Gastroesophageal sphincter (tissue), 4 donors: ENCODE measurements at places on chromosomes 5 and 9. TPM values are rescaled to one million over a fixed set of nuclear protein-coding genes. Genes with fewer than 3 reads are reported as not detected.

Gene CFAP77
- total RNA-seq, result not detected

Gene CCDC192
- 0.94 TPM for total RNA-seq

Gene UAP1L1
- 6.1 TPM for total RNA-seq

Gene SPATA31A3
- not detected for total RNA-seq

Gene SH2D3C
- 8.2 TPM for total RNA-seq

Gene NEUROG1
- total RNA-seq, result not detected

Gene SPATA31A1
- not detected for total RNA-seq

Gene PCDHB2
- total RNA-seq, result 2.0 TPM

Gene SYK
- total RNA-seq, result 14.8 TPM

Gene DMGDH
- total RNA-seq, result 4.8 TPM

Gene LCN15
- total RNA-seq, result not detected

Gene SLC27A6
- total RNA-seq, result 0.67 TPM

Gene SHB
- total RNA-seq, result 9.7 TPM

Gene HAPLN1
- total RNA-seq, result 1.8 TPM

DNA sequence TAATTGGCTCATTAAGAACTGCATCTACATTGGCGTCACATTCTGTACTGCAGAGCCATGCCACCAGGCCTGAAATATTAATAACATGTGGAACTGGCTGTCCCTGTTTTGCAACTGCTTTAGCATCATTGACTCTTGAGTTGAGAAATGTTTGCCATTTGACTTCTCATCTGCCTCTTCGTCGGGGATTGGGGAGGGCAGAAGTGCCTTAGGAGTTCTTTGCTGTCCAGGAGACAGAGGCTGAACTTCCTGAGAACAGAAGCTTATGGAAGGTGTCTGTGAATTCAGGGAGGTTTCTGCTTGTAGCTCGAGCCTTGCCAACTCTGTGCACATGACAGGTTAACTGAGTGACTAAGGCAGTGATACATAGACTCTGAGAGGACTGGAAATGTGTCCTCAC is 265.0 kb downstream of the KIF4B start:
- ATAC-seq, result no peak

GRCh38 chr5:172102913-172103626 is 85.0 kb downstream of the STK10 start:
- peak; percentile 80 for ATAC-seq

DNA sequence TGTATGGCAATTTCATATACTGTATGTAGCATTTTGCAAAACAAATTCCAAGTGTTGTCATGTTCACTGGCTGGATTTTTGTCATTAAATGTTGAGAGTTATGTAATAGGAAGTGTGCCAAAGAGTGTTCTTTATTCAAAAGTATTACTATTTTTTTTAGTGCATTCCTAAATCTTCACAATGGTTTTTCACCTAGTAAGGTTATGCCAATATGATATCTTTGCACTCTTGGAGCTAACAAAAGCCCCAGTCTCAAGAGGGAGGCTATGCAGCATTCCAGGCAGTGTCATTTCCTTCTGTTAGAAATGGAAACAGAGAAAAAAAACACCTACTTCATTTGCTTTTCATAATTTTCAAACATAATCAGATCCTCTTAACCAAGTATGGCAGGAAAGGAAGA is 5.1 kb upstream of the SSBP2 start:
- ATAC-seq, result no peak

DNA sequence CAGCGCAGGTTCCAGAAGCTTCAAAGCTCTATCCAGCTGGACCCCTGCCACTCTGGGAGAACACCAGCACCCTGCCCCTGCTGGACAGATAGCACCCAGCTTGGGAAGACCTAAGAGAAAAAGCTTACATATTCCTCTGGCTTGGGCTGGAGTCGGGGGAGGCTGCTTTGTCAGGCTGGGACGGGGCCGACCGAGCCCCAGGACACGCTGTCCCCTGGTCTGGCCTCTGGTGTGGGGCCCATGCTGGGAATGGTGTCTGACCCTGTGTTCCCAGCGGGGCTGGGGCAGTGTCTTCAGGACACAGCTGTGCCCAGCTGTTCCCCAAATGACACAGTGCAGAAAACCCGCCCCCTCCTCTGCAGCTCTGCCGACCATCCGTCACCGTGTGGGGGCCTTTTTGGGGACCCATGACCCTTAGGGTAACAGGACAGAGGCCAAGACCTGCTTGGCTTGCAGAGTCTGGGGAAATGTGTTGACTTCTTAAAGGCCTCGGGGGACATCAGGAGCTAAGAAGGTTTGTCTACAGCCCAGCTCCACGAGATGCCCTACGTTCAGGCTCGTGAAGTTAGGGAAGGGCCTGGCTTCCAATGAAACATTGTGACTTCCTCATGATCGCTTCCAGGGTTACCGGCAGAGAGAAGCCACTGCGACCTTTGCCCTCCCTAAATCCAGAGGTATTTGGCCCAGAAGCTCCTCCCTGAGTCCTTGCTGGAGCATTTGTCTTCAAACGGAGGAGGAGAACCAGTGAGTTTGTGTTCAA is 20.4 kb upstream of the SLC2A6 start:
- peak; percentile 52 for ATAC-seq

DNA sequence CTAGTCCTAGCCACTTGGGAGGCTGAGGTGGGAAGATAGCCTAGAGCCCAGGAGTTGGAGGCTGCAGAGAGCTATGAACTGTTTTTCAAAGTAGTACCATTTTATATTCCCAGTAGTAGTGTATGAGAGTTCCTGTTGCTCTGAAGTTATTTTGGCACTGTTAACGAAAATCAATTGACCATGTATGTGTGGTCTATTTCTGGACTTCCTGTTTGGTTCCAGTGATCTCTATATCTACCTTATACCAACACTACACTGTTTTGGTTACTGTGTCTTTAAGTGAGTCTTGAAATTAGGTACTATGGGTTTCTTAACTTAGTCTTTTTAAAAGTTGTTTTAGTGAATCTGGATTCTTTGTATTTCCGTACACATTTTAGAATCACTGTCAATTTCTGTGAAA is 13.6 kb downstream of the SLF1 start:
- ATAC-seq, result no peak

DNA sequence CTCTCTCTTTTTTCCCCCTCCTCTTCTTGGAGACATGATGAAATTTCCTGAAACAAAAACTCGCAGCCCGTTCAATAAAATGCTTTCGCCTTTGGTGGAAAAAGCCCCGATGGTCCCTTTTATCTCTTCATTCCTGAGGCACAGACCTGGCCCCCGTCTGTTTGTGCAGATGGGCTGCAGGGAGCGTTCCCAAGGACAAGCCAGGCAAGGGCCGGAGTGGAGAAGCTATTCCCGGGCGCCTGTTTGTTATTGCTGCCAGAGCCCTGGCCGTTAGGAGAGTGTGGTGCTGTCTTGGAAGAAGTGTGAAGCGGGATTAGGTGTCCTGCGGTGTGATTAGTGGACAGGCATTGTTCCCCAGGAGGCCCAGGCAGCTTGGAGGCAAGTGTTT is 71.9 kb downstream of the SMIM23 start:
- no peak for ATAC-seq

DNA sequence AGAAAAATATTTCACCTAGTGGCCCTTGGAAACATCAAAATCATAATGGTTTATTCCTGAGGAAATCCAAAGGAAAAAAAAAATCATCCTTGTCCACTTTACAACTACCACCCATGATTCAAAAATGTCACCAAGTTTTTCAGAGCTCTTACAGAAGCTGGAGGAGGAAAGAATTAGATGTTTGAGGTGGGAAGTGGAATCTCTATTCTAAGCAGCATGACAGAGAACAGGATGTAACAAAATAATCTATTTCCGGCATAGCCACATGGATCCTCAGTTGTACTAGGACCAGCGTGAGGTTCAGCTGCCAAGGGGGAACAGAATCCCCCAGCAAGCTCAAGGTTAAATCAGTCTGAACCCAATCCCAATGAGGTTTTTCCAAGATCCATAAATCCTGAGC is 40.2 kb downstream of the FBXW11 start:
- ATAC-seq, result no peak

DNA sequence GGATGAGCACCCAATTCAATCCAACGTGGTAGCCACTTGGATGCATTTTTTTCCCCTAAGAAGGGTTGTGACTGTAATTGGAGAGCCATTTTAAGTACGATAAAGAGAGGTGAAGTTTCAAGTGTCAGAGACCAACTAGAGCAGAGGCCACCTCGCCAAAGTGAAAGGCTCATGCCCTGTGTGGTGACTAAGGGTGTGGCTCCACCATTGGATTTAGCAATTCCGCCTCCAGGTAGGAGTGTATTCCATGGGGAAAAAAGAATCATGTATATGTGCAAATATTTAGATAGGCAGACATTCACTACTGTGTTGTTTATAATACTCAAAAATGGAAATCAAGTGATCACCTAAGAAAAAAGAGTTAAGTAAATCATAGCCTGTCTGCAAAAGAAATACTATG is 53.1 kb upstream of the S1PR3 start:
- ATAC-seq, result no peak

DNA sequence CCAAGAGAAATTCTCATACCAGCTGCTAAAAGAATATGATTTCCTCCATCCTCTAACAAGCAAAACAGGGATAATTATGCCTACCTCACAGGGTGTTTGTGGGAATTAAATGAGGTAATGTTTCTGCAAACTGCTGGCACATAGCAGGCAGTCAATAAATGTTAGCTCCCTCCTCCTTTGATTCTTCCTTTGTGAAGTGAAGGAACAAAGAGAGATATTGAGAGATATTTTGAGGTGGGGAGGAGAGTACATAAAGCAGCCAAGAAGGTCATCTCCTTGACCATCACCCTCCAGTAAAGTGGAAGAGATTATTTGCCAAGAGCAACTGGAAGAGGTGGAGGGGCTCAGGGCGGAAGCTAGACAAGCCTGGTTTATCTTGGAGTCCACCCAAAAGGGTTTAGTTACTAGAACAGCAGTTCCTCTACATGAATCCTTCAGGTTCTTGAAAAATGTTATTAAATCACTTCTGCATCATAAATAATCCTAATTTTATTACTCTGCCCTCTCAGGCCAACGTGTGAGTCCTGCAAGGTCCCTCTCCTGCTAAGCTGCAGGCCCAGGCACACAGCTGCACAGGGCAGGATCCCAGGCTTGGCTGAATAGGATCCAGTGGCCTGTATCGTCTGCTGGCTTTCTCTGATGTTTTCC is 35.0 kb upstream of the TLE1 start:
- ATAC-seq, result no peak

GRCh38 chr5:168455201-168455600 is 31.1 kb upstream of the RARS1 start:
- no peak for ATAC-seq

DNA sequence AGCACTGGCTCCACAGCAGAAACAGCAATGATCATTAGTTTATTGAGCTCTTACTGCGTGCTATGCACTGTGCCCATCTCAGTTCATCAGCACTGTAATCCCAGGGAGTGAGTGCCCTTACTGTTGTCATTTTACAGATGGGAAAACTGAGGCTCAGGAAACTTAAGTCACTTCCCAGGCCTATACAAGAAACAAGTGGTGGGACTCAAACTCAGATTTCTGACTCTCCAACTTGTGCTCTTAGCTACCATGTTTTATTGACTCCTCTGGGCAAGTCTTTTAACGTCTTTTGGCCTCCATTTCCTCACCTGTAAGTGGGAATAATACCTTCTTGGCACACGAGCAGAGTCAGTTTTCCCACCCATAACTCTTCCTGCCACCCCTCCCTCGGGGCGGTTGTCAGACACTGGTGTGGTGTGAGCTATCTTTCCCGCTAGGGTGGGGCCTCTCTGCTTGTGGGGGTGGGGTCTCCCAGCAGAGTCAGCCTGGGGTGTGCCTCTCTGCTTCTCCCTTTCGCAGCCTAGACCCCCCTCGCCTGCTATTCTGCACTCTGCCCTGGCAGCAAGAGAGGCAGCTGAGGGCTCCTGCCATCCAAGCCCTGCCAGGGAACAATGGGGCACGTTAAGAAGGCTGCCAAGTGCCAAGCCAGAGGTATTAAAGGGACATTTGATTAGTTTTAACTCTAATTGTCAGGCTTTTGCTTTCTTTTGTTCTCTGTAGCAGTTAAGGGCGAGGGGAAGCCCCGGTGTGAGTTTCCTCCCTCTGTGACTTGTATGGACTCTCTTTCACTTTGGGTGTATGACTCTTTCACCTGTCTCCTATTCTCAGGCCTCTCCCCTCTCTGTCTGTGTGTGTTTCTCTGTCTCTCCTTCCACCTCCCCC is 12.1 kb downstream of the GALNT10 start:
- ATAC-seq, result no peak

DNA sequence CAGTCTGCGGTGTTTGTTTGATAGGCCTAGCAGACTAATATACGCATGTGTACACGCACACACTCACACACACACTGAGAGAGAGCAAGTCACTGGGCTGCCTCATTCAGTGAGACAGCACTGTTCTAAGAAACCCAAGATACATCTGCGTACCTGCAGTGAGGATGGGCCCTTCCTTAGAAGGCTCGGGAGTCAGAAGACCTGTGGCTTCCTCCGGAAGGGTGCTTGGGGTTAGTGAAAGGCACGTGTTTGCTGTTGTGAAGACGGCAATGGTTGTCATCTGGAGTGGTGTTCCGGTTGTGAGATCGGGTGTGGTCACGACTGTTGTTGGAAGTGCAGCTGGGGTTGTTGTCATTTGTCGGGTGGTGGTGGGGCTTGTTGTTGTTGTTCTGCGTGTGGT is 11.7 kb downstream of the TIMD4 start:
- no peak for ATAC-seq

GRCh38 chr9:132774886-132775285 is 103.2 kb downstream of the AK8 start:
- ATAC-seq, result no peak

DNA sequence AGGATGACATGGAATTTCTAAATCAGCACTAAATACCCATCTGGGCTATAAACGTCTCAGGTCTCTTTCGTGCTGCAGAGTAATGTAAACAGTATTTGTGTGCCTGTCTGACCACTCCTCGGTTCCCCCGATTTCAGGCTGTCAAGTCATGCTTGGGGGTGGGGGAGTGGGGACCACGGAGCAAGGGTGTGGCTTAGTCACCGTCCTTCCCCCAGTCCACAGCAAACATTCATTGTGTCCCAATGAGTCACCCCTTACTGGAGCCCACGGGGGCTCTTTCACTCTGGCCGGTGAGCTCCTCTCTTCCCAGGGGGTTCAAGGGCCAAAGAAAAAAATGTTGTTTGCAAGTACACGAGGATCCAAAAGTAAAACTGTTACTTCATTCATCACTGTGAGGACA is 72.4 kb upstream of the ICE1 start:
- ATAC-seq, result no peak

DNA sequence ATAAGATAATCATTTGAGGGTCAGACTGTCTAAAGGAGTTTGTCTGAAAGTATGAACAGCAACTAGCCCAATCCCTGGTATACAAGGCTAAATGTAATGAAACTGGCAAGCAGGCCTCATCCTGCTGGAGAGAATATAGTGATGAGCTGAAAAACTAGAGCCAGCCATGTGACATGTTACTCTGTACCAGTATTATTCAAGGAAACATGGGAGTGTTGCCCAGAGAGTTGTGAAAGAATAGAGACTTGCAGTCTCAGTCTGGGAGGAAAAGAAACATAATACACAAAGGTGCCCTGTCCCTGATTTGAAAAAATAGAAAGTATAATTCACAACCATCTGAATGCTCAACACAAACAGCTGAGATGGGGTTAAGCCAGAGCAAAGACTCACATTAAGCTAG is 37.9 kb upstream of the HTR1A start:
- ATAC-seq, result no peak

DNA sequence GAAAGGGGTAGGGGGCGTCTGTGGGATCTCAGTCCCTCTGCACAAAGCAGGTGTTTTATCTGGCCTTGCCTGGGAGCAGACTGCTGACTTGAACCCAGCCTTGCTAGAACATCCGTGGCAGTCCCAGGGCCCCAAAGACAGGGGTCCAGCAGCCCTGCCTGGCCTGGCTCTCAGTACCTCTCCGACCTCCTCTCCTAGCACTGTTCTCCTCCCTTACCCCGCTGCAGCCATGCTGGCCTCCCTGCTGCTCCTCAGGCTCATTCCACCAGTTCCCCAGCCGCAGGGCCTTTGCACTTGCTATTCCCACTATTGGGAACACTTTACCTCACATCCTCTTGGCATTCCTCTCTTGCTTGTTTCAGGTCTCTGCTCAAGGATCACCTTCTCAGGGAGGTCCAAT is 45.2 kb downstream of the DUSP1 start:
- no peak for ATAC-seq
